Prostate gland (tissue), 2 donors: ENCODE measurements at places on chromosomes 1 and 21. TPM values are rescaled to one million over a fixed set of nuclear protein-coding genes. Genes with fewer than 3 reads are reported as not detected.

The BSND gene
- total RNA-seq: not detected

The CFHR1 gene
- total RNA-seq: not detected

The GPR3 gene
- 0.14 TPM for total RNA-seq

The MTOR gene
- 56.1 TPM for total RNA-seq

The LMOD1 gene
- total RNA-seq: 190 TPM

The TCEA3 gene
- total RNA-seq: 65.2 TPM

The TNFRSF1B gene
- total RNA-seq: 18.4 TPM

The IVNS1ABP gene
- total RNA-seq: 58.8 TPM

The GCSAML gene
- 1.5 TPM for total RNA-seq

The DNASE2B gene
- 0.85 TPM for total RNA-seq

The MATN1 gene
- 0.34 TPM for total RNA-seq

The PYHIN1 gene
- total RNA-seq: 0.18 TPM

The RASSF5 gene
- 22.2 TPM for total RNA-seq

- DNase-seq: no peak
Observed at GRCh38 chr1:232978091-232978634, 27.8 kb downstream of the NTPCR start.

- no peak for DNase-seq
Observed at GRCh38 chr1:183933528-183934179, 103.9 kb downstream of the COLGALT2 start.

GRCh38 chr21:35716876-35717565, 343.3 kb downstream of the SETD4 start:
- no peak for DNase-seq

DNA sequence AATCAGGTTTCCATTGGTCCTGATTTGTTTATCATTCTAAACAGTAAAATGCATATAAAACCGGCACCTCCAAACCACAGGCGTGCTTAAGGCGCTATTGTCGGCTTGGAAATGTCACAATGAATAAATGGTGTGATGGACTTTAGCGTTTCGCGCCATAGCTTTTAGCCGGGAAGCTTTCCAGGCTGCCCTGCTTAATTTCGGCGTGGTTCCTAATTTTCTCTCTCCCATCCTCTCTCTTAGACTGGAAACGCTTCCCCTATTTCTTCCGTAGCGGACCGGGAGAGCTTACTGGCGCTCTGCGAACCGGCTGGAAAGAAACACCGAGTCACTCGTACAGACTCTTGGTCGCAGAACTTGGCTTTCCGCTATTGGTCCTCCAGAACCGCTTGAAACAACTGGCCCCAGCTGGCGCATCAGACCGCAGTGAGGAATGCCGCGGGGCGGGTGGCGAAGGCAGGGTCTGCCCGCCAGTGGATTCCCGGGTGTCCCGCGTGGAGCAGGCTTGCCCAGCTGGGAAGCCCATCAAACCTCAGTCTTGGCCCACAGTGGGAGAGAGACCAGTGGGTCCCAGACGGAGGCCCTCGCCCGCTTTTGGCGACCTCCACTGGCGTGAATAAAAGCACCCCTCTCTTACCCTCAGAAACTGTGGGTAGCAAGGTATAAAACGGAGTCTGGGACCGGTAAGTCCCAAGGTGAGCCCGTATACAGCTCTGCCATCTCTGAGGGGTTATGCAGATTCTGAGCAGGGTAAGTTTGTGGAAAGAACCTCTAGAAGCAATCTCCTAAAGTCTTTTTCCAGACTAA, 4.0 kb upstream of the LHX8 start:
- DNase-seq: no peak

DNA sequence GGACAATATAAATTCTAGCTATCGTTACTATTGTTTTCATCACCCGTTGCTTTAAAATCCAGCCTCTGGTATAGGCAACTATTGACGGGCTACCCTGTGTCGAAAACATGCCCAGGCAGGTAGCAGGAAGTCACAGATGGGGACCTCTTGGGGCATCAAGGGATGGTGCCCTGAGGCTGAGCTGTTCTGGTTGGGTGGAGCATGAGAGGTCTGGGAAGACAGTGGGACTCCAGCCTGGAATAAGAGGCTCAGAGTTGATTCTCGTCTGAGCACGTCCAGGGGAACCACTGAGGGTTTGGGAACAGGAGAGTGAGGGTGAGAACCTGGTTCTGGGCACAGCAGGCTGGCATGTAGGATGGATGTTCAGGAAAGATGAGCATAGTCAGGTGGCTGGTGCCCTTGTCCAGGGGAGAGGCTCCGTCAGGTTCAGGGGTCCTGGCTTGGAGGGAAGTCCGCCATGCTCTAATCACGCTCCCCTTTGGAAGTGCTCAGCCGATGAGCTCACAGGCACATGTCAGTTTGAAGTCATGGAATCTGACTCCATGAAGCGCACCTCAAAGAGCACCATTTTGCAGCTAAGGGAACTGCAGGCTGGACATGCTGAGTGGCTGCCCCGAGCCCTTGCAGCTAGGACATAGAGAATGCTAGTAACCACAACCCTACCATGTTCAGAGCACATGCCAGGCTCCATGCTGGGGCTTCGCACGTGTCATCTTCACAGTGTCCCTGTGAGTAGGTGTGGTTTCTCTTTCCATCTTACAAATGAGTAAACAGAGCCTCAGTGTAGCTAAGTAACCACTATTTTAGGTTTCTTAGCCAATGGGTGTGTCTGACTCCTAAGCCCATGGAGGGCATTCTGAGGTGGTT, 21.0 kb downstream of the PCSK9 start:
- no peak for DNase-seq

DNA sequence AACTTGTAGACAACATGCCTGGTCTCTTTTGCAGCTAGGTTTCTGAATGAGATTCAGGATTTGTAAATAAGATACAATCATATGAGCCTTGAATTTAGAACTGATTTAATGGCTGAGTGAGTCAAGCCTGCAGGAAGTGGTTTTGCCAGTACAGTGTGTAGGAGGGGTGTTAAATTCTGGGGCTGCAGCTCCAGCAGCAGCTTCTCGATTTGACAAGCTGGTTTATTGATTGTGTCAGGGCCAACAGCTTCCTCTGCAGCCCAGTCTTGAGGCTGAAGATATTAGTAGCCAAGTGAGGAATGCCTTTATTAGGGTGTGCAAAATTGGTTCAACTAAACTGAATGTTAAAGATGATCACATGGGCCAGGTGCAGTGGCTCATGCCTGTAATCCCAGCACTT, 11.5 kb upstream of the PLA2G5 start:
- DNase-seq: no peak

DNA sequence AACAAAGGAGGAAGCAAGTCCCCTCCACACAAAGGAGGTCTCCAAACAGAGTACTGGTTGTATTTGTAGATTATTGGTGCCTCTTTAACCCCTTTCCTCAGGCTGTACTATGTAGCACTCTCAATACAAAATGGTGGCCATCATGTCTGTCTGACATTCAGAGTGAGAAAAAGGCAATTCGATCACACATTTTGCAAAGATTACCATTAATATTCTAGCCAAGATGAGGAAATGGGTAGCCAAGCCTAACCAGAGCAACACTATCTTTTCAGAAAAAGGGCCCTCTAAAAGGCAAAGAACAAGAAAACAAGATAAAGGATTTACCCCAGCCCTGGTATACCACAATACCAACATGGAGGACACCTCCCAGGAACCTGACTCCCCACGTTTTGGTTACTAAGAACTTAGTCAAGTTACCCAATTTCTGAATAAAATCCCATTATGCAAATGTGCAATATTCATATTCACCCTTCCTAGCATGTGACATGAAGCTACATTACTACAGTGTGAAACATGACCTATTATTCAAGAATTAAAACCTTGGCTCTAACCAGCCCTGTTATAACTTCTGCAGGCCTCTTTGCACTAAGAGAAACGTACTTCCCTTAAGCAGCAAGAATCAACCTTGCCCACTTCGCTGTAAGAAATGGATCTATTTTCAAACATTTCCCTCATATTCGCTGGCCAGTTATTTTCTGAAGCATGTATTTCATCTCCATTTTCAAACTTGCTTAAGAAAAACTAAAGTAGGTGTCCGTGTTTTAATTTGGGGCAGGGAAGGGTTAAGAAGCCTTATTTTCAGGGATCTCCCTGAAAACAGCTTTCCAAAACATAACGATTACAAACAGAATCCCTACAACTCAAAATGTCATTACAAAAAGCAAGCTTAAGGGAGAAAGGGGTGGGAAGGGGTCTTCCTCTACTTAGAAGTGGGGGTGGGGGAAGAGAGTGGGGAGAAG, 2.1 kb downstream of the KDM5B start:
- DNase-seq: no peak

DNA sequence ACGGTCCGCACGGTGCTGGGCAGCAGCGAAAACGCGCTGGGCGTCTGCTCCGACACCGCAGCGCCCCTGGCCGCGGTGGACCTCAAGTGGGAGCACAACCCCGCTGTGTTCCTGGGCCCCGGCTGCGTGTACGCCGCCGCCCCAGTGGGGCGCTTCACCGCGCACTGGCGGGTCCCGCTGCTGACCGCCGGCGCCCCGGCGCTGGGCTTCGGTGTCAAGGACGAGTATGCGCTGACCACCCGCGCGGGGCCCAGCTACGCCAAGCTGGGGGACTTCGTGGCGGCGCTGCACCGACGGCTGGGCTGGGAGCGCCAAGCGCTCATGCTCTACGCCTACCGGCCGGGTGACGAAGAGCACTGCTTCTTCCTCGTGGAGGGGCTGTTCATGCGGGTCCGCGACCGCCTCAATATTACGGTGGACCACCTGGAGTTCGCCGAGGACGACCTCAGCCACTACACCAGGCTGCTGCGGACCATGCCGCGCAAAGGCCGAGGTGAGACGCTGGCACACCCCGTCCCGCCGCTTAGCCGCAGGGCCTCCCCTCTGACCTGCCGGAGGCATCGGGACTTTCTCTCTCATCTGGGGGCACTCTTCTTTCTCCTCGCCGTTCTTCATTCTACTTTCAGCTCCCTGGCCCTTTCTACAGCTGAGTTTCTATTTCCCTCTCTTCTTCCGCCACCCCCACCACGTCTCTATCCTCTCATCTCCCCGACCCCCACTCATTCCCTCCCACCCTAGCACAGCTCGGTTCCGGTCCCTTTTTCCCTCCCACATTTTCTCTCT, 1.0 kb downstream of the NPR1 start:
- DNase-seq: no peak

GRCh38 chr21:37338671-37339551, 27.7 kb upstream of the DYRK1A start:
- no peak for DNase-seq

- no peak for DNase-seq
Observed at GRCh38 chr1:66435541-66435940, 98.4 kb upstream of the SGIP1 start.

GRCh38 chr1:20713440-20713839, 4.4 kb downstream of the KIF17 start:
- DNase-seq: no peak

DNA sequence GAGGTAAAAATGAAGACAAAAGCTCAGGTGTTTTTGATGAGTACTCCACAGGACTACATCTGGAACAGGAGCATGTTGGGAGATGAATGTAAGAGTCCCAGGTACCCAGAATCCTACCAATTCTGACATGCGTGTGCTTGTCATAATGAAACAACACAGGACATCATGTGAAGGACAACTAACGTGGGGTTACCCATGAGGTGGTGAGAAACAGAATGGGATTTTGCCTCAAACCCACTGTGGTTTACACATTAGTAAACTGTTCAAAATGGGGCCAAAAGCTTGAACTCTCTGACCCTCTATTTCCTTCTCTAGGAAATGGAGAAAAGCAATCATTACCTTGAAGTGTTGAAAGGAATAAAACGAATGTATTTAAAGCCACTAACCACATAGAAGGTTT, 266.2 kb downstream of the RGS7 start:
- no peak for DNase-seq

GRCh38 chr1:56824271-56824670, 5.1 kb upstream of the FYB2 start:
- no peak for DNase-seq

- no peak for DNase-seq
Observed at GRCh38 chr1:116808848-116809508, 54.7 kb downstream of the CD2 start.

GRCh38 chr1:116814926-116815723, 60.9 kb downstream of the CD2 start:
- no peak for DNase-seq

GRCh38 chr1:228646717-228647522, 88.4 kb upstream of the RHOU start:
- DNase-seq: no peak

GRCh38 chr1:59125676-59126320, 171.1 kb upstream of the FGGY start:
- DNase-seq: no peak

- DNase-seq: no peak
Observed at GRCh38 chr1:201331166-201331565, 46.3 kb downstream of the TNNT2 start.
